ENCODE measurements at places on chromosomes 1 and 21.

GRCh38 chr1:99665212-99665611, 19.3 kb downstream of the PALMD start:
- no peak for DNase-seq

DNA sequence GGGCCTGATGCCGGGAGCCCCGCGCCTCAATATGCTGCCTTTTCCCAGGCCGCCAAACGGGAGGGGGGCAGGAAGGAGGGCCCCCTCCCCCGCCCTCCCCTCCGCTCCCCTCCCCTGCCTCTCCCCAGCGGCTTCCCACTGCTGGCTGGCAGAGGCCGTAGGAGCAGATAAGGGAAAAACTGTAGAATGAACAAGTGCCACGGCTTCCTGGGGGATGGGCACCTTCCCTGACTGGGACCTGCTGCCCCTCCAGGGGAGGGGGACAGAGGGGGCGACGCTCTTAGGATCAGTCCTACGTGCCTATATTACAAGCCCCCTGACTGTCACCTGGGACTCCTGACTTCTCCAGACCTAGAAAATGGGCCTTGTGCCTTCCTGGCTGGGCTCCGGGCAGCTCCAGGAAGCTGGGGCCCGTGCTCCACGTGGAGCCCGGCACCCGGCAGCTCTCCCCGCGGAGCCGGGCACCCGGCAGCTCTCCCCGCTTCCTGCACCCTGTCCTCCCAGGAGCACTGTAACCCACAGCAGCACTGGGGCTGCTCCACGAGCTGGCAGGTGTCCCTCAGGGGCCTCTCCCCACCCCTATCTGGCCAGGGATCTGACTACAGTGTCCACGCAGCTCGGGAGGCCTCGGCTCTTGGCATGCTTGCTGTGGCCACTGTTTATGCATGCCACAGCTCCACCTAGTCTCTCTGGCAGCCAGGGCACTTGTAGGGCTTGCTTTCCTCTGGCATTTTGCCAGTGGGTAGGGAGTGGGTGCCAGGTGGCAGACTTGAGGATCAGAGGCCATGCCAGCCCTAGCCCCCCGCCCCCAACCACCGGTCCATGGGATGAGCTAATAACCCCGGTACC, 674 bp upstream of the HES5 start:
- DNase-seq = no peak

GRCh38 chr1:76162254-76162653, 87.7 kb downstream of the ST6GALNAC3 start:
- DNase-seq = no peak

GRCh38 chr1:85413169-85413568, 51.8 kb downstream of the DDAH1 start:
- no peak for DNase-seq

- no peak for DNase-seq
These were observed 4.2 kb upstream of the KLHDC8A start for GRCh38 chr1:205360891-205361290.

DNA sequence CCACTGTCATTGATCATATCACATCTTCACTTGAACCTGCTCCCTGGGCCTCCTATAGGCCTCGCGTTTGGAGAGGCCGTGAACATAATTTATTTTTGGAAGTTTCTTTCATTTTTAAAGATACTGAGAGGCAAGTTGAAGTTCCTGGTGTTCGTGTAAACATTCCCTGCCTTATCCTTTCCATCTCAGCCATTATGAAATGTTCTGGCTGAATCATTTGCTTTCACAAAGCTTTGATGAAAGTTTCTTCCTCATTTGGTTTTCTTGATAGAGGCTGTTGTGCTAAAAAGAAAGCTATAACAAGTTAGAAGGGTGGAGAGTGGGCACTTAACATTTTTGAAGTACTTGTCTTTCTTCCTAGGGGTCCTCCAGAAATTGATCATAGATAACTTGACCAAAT, 15.5 kb downstream of the CAMTA1 start:
- no peak for DNase-seq

GRCh38 chr21:38716942-38717341, 88.8 kb upstream of the ETS2 start:
- DNase-seq = no peak

GRCh38 chr1:183887826-183888819, 83.2 kb downstream of the RGL1 start:
- no peak for DNase-seq

DNA sequence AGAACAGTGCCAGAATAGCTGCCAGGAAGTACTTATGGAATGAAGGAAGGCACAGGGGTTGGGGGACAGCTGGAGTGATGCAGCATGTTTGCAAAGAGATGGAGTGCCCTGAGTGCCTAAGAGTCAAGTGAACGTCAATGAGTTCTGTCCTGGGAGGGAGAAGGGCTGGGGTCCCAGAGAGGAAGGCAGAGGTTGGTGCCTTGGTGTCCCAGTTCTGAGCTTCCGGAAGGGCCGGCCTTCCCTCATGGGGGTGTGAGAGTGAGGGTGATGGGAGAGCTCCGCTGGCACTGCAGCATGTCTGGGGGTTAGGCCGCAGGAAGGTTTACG, 17.6 kb downstream of the NES start:
- DNase-seq = no peak

DNA sequence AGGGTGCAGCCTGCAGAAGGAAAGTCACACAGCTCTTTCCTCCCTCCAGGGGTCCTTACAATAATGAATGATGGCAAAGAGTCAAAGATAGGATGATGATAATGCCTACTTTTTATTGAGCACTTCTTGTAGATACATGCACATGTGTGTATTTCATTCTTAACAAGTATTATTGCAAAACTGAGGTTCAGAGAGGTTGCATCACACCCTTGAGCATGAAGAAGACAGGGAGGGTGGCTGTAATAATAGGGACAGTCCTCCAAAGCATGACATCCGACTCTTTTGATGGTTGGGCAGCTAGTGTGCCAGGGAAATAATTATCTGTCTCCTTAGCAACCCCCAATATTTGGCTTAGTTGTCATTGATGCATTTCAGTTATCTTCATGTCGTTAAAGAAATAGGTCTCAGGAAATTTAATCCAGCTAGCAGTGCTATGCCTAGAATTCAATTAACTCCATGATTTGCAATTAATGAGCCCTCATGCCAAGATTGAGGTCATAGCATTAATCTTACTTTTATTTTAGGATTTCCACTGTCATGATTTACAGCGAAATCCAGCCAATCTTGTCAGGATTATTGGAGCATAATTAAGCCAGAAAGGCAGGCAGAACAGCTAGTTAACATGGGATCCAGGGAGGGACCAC, 35.0 kb downstream of the DNAJC6 start:
- DNase-seq = no peak

- DNase-seq = peak; percentile 84
These were observed at the start of gene RUNX3 for GRCh38 chr1:24930260-24931145. Gene RUNX3, minus strand, starts transcription at chr1:24930276. Its CDS starts 408 bp downstream, at chr1:24929868.

- no peak for DNase-seq
These were observed 258.4 kb upstream of the ZRANB2 start for GRCh38 chr1:71339238-71339637.

DNA sequence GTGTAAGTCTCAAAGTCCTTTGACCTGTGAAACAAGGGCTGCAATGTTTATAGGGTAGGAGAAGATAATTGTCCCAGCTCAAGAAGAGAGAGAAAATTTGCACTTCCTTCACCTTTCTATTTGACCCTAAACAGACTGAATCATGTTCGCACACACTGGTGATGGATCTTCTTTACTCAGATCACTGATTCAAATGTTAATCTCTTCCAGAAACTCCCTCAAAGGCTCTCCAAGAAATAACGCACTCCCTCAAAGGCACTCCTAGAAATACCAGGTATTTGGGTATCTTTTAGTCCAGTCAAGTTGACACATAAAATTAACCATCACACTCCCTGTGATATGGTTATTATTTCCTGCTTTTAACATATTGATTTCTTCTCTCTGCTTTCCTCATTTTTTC, 30.5 kb upstream of the PTGS2 start:
- DNase-seq = no peak

DNA sequence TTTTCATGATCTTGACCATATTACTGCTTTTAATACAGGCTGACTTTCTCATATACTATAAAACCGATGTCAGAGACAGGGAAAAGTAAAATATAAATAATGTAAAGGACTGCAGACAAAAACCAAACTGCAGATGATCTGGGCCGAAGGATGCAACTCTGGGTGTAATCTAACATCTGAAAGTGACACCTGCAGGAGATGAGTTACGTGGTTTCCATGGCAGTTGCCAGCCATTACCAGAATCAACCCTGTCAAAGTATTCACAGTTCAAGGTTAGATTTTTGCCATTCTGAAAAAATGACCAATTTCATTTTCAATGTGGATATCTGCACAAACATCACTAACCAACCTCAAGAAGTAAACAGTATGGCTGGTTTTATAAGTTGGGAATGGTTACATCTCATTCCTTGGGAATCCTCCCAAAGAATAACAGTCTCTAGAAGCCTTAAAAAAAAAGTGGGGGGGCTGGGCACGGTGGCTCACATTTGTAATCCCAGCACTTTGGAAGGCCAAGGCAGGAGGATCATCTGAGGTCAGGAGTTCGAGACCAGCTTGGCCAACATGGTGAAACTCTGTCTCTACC, 27.7 kb downstream of the DNAJC11 start:
- DNase-seq = no peak

GRCh38 chr1:168535536-168535935, 8.3 kb downstream of the XCL2 start:
- no peak for DNase-seq

GRCh38 chr1:233293556-233294446, 1.7 kb downstream of the PCNX2 start:
- no peak for DNase-seq

- no peak for DNase-seq
These were observed 32.6 kb downstream of the SLC16A1 start for GRCh38 chr1:112923234-112923958.

DNA sequence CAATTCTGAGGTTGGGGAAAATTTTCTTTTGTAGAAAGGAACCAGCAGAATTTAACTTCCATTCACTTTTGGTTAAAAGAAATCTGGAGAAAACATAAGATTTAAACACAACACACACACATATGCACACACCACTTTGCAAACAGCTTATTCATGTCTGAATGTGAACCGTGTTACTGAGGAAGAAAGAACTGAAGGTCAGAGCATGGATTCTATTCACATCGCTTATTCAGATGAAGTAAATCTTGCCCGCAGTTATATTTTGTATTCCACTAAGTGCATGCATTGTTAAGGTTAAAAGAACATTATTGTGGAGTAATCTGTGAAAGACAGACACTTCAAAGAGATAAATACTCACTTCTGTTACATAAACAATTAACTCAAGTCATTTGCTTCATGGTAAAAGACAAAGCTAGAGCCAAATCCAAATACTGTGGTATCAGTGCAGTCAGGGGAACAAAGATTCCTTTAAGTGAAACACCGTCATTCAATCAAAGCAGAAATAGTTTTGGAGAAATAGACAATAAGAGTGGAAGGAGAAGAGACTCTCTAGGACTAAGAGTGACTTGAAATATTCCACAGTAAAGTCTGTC, 82.0 kb downstream of the LRRC53 start:
- DNase-seq = no peak

DNA sequence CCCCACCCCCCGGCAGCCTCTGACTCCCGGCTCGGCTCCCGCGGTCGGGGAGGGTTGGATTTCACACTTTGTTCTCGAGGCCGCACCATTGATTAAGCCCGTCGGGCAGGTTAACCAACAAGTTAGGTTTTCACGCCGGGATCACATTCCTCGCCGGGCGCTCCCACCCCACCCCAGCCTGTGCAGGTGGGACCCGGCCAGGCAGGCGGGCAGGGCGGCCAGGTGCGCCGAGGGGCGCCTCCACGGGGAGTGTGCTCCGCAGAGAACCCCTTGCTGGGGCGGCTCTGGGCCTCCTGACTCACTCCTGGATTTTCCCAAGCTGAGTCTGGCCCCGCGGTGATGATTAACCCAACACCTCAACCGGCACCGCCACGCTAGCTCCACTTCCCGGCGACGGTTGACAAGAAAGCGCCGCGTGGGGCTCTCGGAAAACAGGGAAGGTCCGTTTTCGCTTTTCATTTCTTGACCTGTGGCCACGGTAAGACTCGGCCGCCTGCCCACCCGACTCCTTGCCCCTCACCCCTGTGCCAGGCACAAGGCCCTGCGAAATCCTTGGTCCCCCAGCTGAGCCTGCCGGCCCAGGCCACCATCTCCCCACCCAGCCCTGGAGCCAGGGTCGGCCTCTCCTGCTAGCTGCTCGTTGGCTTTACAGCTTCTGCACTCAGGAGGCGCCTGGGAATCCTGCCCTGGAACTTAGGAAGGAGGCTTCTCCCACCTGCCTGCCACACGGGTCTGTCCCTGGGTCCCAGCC, 8.8 kb upstream of the TTLL10 start:
- no peak for DNase-seq

GRCh38 chr1:239233626-239234025, 152.7 kb upstream of the CHRM3 start:
- no peak for DNase-seq

Data from activated CD8-positive, alpha-beta memory T cell treated with anti-CD3 and anti-CD28 coated beads for 48 hours (primary cell).